CD4-positive, alpha-beta T cell treated with Interleukin-1 beta for 1 hour (primary cell): ENCODE measurements at places on chromosomes 2 and 18.
A peak's percentile ranks its signal among the peaks of the same experiment; 100 is the strongest.

DNA sequence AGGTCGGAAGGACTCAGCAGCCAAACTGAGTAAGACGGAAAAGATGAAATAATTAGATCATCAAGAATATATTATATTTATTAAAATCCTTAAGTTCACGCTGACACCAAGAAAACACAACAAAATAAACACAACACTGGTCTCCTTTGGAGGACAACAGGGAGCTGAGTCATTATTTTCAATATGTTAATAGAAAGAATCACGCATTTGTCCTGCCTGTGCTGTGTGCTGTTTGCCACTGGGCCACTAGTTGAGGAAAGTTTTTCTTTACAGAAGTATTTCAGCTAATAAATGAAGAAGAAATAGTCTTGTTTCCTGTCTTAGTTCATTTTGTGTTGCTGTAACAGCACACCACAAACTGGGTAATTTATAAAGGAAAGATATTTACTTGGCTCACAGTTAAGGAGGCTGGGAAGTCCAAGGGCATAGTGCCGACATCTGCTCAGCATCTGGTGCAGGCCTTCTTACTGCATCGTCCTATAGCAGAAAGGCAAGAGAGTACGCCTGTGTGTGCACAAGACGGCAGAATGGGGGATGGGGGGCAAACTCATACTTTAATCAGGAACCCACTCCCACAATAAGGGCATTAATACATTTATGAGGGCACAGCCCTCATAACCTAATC, 88.0 kb downstream of the TCF7L1 start:
- DNase-seq: no peak

DNA sequence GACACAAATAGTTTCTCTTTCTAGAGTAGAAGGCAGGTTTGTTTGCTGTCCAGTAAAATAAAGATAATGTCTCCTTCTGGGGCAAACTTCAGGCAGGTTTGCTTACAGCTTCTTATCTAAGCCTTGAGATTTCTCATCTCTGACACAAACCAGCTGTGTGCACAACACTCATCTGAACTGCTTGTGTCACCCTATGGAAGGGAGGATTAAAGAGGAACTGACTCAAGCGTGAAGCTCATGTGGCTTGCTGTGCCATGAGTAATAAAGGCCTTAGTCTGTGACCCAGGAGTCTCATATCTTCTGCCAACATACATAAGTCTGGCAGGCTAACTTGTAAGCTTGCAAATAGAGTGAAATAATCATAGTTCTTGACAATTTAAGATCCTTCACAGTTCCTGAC, 24.2 kb upstream of the CPO start:
- DNase-seq: no peak

DNA sequence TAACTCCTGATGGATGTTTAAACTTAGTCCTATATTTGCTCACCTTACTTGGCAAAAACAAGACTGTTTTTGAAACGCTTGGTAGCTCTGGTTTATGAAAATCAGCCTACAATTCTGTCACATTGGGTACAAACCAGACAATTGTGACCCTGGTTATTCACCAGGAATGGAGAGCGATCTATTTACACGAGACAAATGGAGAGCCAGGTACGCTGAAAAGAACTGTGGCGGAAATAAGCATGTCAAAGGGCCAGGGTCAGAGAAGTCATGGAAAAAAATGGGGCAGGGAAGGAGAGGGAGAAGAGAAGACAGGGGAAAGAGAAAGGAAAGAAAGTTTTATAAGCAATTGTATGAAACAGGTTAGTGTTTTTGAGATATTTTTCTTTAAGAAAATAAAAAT, 119.5 kb upstream of the ZFP36L2 start:
- no peak for DNase-seq

- no peak for DNase-seq
These were observed 260.1 kb upstream of the FAM98A start for GRCh38 chr2:33859176-33859575.

- DNase-seq: no peak
These were observed 30.5 kb upstream of the YWHAQ start for GRCh38 chr2:9661261-9661660.

GRCh38 chr2:61736953-61737352, 116.9 kb downstream of the FAM161A start:
- DNase-seq: no peak

DNA sequence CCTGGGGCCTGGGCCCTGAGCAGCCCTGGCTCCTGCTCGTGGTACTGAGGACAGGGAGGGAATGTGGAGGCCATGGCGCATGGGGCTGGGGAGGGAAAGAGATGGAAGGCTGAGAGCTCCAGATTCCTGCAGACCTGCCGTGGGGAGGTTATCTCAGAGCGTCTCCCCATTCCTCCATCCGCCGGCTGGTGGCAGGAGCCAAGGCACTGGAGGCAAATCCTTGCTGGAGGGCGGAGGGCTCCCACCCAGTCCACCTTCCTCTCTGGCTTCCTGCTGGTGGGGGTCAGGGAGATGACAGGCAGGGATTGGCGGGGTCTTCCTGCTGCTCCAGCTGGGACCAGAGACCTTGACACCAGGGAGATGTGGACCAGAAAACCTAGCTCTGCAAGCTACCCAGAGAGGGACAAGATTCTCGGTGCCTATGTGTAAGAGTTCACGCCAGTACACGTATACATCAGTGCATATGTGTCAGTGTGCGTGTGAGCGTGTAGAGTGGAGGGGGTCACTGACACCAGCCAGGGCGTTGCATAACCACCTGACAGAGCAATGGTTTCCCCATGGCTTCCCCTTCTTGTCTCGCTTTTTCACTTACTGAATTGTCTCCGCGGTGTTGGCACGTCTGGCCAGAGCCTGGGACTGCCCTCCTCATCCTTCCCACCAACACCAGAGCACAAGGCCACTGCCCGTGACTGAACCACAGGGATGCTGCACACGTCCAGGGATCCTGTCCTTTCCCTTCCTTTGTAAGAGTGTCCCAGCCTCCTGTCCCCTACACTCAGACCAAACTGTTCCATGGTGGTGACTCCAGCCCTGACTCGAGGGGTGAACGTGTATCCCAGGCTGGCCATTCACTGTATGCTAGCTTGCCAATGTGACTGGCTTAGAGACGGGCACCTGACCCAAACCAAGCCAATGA, 15.8 kb upstream of the SEMA4C start:
- peak; percentile 52 for DNase-seq

- DNase-seq: no peak
These were observed 113.4 kb downstream of the COPS8 start for GRCh38 chr2:237199082-237199481.

- DNase-seq: no peak
These were observed 804.3 kb downstream of the DCDC2C start for GRCh38 chr2:4507661-4508060.

GRCh38 chr2:234708091-234708683, 211.3 kb upstream of the ARL4C start:
- no peak for DNase-seq

DNA sequence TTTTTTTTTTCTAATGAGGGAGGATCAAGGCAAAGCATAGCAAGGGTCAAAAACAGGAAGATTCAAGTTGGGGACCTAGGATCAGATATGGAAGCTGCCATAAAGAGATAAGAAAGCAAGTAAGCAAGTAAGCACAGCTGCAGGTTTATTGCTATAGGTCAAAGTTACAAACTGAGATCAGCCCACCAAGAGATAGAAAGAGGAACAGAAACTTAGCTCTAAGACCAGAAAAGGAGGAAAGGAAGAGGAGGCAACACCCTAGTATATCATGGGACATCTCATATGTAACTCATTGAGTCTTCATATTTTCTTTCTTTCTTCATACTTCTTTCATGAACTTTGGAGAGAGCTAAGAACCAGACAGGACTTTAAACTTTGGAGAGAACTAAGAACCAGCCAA, 295.9 kb upstream of the CRIM1 start:
- no peak for DNase-seq

DNA sequence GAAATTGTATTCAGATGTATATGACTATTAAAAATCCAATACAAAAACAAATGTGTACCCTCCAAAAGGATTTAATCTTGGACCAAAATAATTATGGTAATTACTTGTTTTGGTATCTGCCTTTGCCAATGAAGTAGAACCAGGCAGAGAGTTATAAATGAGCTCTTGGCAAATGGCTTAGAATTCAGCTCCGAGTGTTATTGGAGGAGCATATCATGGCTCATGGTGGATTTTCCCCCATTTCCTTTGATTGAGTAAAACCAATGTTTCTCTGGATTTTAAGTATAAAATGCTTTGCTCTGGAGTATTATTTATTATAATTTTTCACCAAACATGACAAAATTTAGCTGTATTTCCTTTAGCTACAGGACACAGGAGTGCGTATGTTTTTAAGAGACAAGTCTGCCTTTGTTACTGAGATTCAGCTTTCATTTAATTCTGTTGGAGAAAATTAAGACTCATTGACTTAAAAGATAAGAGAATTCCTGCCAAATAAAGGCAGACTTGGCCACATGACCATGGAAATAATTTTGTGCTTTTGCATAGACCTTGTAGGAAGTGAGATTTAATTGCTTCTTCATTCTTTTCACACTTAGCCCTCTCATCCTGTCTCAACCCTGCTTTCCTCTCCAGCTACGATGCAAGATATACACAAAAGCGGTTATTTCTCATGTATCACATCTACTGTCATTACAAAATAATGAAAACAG, 281.0 kb upstream of the SOX11 start:
- no peak for DNase-seq

GRCh38 chr2:25481381-25482300, 139.9 kb upstream of the DNMT3A start:
- DNase-seq: no peak

- no peak for DNase-seq
These were observed 32.0 kb upstream of the CCDC88A start for GRCh38 chr2:55451699-55452098.

DNA sequence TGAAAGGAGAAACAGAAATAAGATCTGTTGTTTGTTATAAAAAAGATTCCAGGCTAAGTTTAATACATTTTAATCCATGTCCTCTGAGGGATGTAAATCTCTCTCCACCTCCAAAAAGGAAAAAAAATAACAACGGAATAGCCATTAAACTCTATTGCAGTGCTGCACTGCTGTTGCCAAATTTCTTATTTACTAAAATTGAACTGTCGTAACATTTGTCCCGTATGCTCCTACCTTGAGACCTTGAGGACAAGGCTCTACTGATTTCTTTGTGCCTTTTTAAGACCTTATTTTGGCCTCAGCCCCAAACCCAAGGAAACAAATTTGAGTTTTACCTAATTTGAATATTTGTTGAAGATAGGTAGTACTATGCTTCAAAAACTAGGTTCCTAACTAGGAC, 56.4 kb downstream of the FRZB start:
- DNase-seq: no peak

- no peak for DNase-seq
These were observed 1018.9 kb upstream of the ZEB2 start for GRCh38 chr2:145538661-145539350.

DNA sequence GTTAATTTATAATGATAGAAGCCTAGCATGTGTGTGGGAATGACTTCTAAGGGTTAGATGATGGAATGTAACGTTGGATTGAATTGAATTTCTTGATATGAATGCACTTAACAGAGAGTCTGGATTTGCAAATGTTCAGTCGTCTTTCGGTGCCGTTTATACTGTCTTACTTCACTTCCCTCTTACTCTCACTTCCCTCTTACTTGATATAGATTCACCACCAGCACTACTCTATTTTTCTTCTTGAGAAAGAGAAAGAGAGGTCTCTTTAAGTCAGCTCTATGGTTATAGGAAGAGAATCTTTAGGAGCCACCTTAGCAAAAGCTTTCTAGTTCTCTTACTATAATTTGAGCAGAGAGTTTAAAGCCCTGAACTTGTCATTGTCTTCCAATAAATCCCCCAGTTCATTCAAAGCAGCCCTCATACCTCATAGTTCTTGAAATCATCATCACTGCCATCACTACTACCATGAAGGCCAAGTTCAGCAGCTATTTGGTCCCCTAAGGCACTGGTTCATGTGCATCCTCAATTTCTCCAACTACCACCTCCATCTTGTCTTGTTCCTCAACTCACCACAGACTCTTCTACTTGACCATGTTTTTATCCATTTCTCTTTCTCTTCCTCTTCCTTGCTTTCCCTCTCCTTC, 501.7 kb upstream of the TCF4 start:
- DNase-seq: no peak

DNA sequence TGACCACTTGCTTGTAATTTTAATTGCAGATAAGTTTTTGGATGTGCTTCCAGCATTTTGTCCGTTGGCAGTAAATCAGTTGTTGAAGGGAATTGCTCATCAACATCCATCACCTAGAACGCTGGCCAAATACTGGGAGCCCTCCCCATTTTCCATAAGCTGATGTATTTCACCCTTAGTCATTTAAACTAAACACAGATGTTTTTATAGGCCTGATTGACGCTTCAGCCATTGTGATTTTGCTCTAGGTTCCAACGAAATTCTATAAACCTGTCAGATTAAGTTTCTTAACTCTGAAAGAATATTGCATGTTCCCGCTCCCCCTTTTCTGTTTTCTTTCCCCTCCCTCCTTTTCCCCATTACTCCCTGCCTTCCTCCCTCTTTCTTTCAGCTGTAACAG, 1.0 kb upstream of the RPRM start:
- DNase-seq: no peak

GRCh38 chr2:207334624-207335371, 169.1 kb upstream of the KLF7 start:
- DNase-seq: no peak

- DNase-seq: no peak
These were observed 31.5 kb downstream of the ANKRD44 start for GRCh38 chr2:197278799-197279763.

GRCh38 chr2:176151442-176152287, at the start of gene HOXD4:
HOXD4 (plus strand) TSS chr2:176151550; CDS start chr2:176151634, 84 bp downstream.
- DNase-seq: no peak

- peak; percentile 90 for DNase-seq
These were observed at the start of gene SFT2D3 for GRCh38 chr2:127701193-127701650. SFT2D3 (plus strand) TSS chr2:127701497; CDS start chr2:127701529, 32 bp downstream.

DNA sequence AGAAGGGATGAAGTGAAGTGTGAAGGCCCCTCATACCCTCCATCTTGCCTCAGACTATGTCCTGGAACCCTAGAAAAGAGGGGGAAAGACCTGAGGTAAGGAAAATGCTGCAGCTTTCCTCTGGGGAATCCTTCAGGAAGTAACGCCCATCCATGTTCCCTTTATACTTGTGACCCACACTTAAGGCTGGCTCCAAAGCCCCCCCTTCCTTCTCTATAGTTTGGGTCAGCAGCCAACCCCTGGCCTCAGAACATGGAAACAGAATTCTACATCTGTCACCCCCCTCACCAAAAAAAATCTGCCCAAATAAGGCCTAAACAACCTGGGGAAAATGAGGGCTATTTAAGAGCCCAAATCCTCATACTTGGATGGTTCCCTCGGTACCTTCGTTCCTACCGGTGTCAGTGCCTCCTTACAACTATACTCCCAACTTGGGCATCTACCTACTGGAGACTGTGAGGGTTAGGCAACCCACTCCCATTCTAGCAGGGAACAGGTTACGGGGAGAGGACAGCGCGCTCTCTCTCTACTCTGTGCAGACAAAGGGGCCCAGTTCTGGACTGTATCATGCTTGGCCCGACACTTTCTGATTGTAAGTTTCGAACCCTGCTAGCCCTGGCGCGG, 689 bp downstream of the OST4 start:
- no peak for DNase-seq
